ENCODE measurements at places on chromosomes 1 and 21.

- DNase-seq = no peak
Measured at GRCh38 chr1:189313488-189313887, 1164.2 kb downstream of the BRINP3 start.

- DNase-seq = peak; percentile 51
Measured at GRCh38 chr1:230376296-230376695, 49.8 kb downstream of the PGBD5 start.

DNA sequence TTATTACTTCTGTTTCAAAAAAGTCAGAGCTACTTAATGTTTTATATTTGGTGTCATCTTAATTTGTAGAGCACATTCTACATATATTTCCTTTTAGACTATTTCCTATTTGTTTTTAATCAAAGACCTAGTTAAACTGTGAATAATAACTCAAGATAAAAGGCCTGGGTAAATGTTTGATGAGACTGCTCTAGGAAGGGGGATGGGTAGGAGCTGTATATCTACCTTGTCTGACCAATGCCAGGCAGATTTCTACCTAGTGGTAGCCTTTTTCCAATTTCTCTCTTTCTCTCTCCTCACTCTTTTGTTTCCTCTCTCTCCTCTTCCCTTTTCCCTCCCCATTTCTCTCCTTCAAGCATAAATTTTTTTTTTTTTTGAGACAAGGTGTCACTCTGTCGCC, 31.9 kb upstream of the IVNS1ABP start:
- DNase-seq = no peak

DNA sequence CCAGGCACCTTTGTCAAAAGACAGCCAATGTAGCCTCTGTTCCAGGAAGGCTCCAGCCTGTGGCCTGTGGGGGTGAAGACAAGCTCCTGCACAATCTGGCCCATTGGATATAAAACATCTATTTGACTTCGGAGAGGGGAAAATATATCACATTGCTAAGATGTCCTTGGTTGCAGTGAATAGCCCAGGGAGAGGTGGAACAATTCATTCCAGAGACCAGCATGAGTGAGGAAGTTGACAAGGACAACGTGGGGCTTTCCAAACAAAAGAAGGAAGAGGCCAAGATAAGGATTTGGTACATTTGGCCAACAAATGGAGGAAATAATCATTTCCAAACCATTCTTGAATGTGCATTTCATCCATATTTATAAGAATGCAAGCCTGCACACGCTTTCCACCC, 187.0 kb downstream of the ETS2 start:
- no peak for DNase-seq

- no peak for DNase-seq
Measured at GRCh38 chr1:10631811-10632593, 157.3 kb downstream of the PEX14 start.

- DNase-seq = no peak
Measured at GRCh38 chr21:43020771-43021170, 46.4 kb downstream of the PKNOX1 start.

GRCh38 chr21:14911351-14911750, 153.4 kb downstream of the NRIP1 start:
- DNase-seq = no peak

- DNase-seq = no peak
Measured at GRCh38 chr21:31490443-31490842, 146.4 kb upstream of the TIAM1 start.

- no peak for DNase-seq
Measured at GRCh38 chr1:202587859-202588485, 122.3 kb downstream of the SYT2 start.

DNA sequence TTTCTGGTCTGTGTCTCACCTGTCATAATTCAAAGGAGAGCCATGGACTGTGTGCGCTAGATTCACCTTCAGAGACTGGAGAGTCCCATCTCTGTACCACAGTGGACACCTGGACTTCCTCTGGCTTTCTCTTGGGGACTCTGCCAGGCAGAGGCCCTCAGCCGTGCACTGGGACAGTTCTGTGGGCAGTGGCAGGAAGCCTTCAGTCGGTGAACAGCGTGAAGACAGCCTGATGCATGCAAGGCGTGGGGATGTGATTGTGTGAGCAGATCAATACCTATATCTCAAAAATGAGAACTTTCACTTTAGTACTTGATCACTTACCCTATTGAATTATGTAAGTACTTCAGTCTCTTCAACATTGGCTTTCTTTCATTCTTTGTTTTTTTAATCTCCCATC, 245.3 kb downstream of the DISC1 start:
- no peak for DNase-seq

- DNase-seq = no peak
Measured at GRCh38 chr1:200973937-200974657, 49.4 kb downstream of the KIF21B start.

GRCh38 chr1:209884665-209885117, 53.3 kb upstream of the SYT14 start:
- DNase-seq = no peak

- no peak for DNase-seq
Measured at GRCh38 chr1:70963374-70963773, 84.2 kb downstream of the PTGER3 start.

- DNase-seq = no peak
Measured at GRCh38 chr1:3770047-3770765, 2.3 kb upstream of the SMIM1 start.

DNA sequence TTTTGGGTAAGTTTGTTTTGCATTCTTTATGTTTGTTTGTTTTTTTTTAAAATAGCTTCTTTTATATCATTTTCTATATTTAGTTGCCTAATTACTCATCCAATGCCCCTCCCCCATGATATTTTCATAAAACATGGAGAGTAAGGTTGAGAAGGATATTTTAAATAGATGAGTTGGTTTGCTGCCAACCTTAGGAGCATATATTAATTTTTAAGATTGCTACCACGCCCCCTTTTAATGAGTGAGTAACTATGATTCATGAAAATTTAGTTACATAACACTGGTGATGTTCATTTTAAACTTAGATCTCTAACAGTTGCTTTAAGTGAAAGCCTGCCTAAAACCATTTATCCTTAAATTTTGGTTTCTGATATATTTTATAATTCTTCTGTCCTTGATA, 18.7 kb downstream of the TMEM50A start:
- no peak for DNase-seq

DNA sequence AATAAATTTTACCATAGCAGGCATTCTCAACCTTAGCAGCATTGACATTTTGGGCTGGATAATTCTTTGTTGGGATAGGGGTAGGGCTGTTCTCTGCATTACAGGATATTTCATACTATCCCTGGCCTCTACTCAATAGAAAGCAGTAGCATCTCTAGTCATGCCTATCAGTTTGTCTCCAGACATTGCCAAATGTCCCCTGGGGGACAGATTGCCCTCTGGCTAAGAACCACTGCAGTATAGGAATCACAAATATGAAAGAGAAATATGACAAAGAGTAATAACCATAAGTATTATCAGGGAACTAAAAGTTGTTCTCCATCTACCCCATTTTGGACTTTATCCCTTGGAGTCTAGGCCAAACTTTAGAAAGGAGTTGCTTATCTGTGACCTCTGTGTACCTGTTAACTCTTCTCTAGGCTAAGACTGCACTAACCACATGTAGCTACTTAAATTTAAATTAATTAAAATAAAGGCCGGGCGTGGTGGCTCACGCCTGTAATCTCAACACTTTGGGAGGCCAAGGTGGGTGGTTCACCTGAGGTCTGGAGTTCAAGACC, 76.1 kb downstream of the AGO3 start:
- DNase-seq = no peak

DNA sequence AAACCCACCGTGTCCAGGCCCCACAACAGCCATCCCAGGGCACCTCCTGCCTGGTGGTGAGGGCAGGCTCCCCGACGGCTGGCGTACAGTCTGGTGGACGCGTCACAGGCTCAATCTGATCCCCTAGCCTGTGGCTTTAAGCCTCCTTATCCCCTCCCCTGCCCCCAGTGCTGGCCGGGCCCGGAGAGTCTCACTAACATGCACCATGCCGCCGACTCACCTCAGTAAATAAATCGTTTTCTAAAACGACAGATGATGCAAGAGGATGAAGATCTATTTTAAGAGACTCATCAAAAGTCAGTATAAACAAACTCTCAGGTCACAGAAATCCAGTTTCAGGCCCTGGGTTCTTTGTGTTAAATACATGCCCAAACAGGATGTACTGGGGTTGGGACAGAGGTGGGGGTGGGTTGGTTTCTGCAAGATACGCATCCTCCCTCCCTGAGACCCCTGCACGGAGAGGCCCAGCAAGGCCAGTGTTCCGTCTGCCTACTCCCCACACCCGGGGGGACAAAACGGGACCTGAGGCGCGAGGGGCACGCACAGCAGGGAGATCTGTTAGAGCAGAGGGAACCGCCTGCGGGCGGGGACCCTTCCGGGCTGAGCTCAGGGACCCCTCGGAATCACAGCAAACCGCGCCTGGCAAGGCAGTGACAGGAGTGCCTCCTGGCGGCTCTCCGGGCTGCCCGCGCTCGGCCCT, 3.1 kb downstream of the PANK4 start:
- DNase-seq = no peak

DNA sequence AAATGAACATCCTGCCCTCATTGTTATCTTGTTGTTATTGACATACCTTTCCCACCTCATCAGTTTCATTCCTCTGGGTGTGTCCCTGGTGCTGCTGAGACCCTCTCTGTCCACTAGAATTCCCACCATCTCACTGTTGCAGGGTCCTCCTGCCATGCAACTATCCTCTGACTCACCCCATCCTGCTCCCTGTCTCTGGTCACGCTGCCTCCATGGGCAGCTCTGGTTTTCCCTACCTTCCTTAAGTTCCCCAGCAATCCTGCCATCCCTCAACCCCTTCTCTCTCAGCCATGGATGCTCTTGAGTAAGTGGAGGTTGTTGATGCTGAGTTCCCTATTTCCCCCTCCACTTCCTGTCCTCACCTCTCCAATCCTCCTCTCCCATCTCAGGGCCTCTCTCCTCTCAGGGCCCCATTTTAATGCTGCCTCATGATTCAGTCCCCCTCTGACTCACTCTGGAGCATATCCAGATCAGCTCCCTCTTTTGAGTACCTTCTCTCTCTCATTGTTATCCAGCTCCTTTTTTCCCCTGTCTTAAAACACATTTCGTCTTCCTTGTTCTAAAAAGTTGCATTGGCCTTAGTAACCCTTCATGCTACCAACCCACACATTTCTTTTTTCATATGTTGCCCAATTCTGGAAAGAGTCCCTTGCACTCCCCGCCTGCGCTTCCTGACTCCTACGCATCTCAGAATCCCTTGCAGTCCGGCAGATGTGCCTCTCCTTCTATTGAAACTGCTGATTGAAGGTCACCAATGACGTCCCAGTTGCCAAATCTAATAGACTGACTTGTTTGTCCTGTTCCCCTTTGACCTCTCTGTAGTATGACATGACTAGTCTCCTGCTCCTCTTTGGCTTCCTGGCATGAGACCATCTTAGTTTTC, 92.0 kb downstream of the CNIH3 start:
- no peak for DNase-seq

DNA sequence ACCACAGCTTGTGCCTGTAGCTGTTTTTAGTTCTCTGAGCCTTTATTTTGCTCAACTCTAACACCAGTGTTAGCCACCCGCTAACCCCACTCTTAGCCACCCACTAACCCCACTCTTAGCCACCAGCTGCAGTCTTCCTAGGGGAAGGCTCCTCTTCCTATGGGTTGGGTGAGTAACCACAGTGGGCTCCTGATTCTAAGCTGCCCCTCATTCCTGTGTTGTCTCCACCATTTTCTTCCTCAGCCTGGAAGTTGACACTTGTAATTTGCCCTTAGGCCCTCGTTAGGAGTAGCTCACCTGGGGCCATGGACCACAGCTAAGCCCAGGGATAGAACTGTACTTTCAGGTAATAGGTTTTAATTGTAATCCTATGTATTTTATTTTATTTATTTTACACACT, 782.9 kb upstream of the TPTE start:
- DNase-seq = no peak

DNA sequence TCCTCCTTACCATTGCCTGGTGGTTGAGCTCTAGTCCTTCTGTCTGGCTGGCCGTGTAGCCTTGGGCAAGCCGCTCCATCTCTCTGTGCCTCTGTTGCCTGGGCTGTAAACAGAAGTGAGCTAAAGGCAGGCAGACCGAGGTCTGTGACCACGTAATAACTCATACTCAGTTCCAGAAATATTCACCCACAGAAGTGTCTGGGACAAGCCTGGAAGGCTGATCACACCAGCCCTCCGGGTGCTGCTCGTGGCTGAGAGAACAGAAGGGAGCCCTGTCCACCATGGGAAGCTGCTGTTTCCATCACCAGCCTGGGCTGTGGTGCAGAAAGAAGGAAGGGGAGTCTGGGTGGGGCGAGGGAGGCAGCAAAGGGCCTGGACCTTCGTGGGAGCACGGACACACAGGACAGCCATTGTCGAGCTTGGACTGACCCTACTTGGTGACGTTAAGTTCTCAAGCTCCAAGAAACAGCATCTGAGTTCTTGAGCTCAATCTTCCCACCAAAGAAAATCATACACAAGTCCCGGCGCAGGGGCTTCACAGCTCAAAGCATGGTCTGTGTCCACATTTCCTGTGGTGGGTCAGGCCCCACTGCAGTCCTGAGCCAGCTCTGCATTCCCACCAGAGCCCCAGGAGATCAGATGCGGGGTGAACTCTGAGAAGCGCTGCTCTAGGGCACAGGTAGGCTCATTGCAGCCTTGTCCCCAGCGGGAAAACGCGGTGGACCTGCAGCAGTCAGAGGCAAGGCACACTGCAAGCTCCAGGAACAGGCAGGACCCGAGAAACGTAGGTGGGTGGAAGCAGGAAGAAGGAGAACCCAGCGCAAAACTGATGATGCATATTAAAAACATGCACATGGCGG, 61.8 kb downstream of the RUNX3 start:
- no peak for DNase-seq

DNA sequence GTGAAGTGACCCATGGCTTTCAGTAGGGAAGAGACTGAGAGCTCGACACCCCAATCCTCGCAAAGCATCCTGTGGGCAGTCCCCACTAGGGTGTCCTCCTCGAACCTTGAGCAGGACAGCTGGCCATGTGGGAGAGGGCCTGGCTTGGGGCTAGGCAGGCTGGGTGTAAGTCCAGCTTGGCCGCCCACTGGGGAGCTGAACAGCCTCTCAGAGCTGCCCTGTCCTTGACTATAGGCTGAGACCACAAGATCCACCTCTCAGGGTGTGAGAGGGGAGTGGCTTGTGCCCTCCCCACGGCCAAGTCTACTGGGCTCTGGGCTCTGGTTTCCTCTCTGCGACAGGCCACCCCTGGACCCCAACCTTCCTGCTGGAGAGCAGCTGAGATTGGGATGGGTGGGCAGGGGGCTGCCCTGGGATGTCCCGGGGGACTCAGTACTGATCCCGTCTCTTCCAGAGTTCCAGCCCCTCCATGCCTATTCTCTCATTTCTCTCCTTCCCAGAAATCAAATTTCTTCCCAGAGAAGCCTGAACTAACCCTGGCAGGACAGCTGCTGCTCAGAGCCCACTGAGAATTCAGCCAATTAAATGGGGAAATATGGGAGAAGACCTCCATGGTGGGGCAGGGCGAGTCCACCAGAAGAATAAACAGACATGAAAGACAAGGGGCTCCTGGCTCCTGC, 282.9 kb downstream of the PTPRU start:
- no peak for DNase-seq

- no peak for DNase-seq
Measured at GRCh38 chr1:93980320-93981273, 71.4 kb upstream of the GCLM start.

- no peak for DNase-seq
Measured at GRCh38 chr21:42125571-42126544, 54.7 kb downstream of the UMODL1 start.

GRCh38 chr1:91706140-91706957, 179.6 kb downstream of the TGFBR3 start:
- DNase-seq = no peak

All from hippocampal formation (tissue), 2 donors.